Cerebellum (tissue), 4 donors: ENCODE measurements at places on chromosomes 3 and 15. TPM values are rescaled to one million over a fixed set of nuclear protein-coding genes. Genes with fewer than 3 reads are reported as not detected.

DNA sequence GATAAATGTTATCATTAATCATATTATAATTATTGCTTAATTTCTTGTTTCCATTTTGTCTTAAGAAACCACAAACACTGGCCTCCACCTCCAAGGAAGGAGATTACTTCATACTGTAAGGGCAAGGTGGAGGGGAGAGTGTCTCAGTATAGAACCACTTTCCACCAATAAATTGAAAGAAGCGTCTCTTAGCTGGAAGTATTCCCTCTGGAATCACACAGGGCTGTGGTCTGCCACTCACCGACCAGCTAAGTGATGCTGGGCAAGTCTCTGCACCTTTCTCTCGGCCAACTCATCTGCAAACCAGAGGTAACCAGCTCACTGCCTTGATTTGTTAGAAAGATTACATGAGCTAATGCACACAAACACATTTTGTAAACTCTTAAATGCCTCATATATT lies 63.1 kb downstream of the EIF4E3 start:
- DNase-seq, result no peak

DNA sequence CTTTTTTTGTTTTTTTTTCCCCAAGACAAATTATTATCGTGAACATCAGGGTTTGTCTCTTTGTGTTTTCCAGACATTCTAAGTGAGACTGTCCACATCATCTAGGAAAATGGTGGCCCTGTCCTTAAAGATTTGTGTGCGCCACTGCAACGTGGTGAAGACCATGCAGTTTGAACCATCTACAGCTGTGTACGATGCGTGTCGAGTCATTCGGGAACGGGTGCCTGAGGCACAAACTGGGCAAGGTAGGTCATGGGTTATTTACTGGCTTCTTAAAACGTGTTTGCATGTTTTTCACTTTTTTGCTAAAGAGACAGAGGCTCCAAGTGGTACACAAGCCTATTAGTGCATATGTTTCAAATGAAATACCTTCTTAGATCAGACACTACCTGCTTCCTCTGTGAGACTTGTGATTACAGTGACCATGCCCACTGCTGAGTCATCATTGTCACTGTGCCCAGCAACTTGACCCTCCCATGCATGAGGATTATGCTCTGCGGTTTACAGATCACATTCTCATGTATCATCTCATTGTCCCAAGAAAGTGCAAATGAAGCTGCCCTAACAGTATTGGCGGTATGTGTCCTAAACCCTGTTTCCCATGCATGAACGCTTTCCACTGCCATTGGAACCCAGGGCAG lies 395.2 kb upstream of the TPM1 start:
- DNase-seq, result no peak

GRCh38 chr3:188402229-188402628 lies 248.3 kb downstream of the LPP start:
- no peak for DNase-seq

DNA sequence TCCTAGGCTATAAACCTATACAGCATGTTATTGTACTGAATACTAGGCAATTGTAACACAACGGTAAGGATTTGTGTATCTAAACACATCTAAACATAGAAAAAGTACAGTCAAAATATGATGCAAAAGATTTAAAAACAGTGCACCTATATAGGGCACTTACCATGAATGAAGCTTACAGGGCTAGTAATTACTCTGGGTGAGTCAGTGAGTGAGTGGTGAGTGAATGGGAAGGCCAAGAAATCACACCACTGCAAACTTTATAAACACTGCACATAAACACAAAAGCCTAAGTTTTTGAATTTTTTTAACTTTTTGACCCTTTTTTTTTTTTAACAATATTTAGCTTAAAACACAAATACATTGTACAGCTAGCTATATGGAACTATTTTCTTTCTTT lies 204.7 kb upstream of the CTNNB1 start:
- no peak for DNase-seq

GRCh38 chr3:46750555-46751038 lies 32.9 kb upstream of the PRSS50 start:
- no peak for DNase-seq

GRCh38 chr3:23546181-23546580 lies 259.6 kb upstream of the UBE2E1 start:
- DNase-seq, result no peak

CD200 gene
- total RNA-seq, result 49.4 TPM

CTDSPL gene
- total RNA-seq, result 18.5 TPM

TF gene
- total RNA-seq, result 10.2 TPM

IL17RD gene
- 29.3 TPM for total RNA-seq

CPLX3 gene
- total RNA-seq, result 1.00 TPM
